ENCODE measurements at places on chromosomes 3 and 15.

- no peak for DNase-seq
Observed at GRCh38 chr3:126025862-126026261, 56.9 kb downstream of the ROPN1B start.

DNA sequence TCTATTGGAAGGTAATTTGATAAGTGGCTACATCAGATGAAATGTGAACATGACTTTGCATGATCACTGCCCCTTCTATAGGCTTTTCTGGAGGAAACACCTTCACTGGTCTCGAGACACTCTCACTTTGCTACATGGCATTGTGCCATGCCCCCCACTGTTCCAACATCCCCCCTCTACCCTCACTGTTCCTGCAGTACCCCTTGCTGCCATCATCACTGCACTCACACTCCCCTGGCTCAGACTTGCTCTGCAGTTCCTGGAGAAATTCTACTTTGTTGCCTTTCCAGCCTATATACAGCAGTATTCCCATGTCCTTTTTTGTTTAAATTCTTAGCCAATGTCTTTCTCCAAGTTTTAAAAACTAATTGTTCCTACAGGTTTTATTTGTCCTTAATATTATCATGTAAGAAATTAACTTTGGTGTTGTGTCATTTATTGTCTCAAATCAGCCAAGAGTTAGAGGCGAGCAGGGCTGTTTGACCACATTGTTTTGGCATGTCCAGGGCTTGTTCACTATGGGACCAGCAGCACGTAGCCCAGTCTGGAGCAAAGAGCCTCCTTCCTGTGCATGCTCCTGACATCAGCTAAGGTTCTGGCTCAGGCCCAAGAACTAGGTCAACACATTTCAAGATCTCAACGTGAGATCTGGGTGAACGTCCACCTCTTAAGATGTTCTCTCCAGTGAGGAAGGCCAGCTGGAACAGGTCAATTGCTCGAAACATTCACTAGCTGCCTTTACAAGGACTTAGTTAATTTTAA, 246.4 kb downstream of the SLC9A9 start:
- DNase-seq = no peak

GRCh38 chr3:189563853-189564563, 67.2 kb upstream of the TP63 start:
- no peak for DNase-seq

DNA sequence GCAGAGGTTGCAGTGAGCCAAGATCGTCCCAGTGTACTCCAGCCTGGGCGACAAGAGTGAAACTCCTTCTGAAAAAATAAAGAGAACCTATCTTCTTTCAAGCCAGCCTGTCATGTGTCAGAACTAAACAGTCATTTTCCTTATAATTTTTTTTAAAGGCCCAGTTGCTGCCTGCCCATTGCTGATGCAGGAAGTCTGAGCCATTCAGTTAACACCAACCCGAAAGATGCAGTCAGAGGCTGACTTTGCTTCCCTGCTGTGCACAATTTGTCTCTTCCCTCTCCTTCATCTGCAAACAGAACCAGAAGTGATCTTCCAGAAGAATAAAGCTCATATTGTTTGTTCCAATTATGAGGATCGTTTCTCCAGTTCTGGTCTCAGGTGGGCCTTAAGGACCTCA, 220.6 kb downstream of the SLCO3A1 start:
- no peak for DNase-seq

DNA sequence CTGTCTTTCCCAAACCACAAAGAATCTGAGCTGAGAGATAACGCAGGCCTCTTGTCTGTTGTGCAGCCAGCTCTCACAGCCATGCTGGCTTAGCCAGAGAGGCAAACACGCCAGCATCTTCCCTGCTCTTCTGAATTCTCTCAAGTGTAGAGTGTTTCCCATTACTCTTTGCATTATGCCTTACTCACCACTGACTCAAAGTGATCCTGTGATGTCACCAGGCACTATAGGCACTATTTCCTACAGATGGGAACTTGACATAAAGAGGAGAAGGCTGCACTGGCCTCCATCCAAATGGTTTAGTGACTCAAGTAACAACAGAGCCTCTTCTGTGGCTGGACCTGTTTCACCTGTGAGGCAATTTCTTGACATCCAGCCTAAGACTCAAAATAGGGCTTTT, 44.4 kb downstream of the PDZRN3 start:
- no peak for DNase-seq
